ENCODE measurements at places on chromosomes 7 and 10. TPM values are rescaled to one million over a fixed set of nuclear protein-coding genes. Genes with fewer than 3 reads are reported as not detected.

The SFTPA1 gene
- total RNA-seq: not detected

The RADIL gene
- 1.7 TPM for total RNA-seq

The SMKR1 gene
- 1.2 TPM for total RNA-seq

The UNC5B gene
- 6.3 TPM for total RNA-seq

The C10orf105 gene
- 0.37 TPM for total RNA-seq

GRCh38 chr10:79178614-79179163 lies 109.9 kb downstream of the ZMIZ1 start:
- H3K27me3 ChIP-seq: no peaks in the 10 kb centered on the region
- DNase-seq: peak; percentile 79
- no peak overlapping the region for H3K4me3 ChIP-seq

DNA sequence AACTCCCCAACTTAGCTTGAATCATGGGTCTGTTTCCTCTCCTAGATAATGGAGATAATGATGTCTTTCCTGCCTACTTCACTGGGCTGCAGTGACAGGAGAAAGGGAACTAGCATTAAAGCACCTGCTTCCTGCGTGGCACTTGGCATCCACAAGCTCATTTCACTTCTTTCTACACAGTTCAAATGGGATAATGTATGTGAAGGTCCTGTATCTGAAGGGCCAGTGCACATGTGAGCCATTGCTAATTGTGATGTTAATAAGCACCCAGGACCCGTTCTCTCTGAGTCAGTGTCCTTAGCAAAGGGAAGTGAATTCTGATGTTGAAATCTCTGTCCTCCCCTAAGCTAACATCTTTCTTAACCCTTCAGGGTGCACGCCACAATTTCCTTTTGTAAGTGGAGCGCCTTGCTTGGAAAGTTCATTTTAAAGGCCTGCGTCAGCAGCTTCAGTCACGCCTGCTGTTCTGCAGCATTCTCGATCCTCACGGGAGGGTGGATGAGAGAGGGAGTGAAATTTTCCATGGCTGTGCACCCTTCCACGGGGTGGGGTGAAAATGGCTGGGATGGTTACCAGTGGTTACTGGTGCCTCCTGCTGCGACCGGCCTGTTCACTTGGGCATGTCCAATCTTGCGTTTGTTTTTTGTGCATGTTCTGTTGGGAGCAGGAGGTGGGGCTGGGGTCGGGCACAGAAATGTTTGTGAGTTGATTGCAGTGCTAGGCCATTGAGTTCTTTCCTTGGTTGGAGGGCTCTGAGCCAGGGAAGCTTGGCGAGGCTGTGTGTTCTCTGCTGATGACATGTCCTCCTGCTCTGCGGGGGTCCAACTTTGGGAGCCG lies 59.2 kb downstream of the HK1 start:
- no peaks in the 10 kb centered on the region for H3K36me3 ChIP-seq
- H3K4me3 ChIP-seq: no peak overlapping the region
- H3K4me1 ChIP-seq: peaks cover 21% of the 10 kb centered on the region
- DNase-seq: no peak

GRCh38 chr7:102191556-102192379 lies 94.9 kb upstream of the SH2B2 start:
- DNase-seq: no peak
- no peak overlapping the region for H3K27ac ChIP-seq
- H3K36me3 ChIP-seq: no peaks in the 10 kb centered on the region
- H3K4me3 ChIP-seq: no peak overlapping the region

DNA sequence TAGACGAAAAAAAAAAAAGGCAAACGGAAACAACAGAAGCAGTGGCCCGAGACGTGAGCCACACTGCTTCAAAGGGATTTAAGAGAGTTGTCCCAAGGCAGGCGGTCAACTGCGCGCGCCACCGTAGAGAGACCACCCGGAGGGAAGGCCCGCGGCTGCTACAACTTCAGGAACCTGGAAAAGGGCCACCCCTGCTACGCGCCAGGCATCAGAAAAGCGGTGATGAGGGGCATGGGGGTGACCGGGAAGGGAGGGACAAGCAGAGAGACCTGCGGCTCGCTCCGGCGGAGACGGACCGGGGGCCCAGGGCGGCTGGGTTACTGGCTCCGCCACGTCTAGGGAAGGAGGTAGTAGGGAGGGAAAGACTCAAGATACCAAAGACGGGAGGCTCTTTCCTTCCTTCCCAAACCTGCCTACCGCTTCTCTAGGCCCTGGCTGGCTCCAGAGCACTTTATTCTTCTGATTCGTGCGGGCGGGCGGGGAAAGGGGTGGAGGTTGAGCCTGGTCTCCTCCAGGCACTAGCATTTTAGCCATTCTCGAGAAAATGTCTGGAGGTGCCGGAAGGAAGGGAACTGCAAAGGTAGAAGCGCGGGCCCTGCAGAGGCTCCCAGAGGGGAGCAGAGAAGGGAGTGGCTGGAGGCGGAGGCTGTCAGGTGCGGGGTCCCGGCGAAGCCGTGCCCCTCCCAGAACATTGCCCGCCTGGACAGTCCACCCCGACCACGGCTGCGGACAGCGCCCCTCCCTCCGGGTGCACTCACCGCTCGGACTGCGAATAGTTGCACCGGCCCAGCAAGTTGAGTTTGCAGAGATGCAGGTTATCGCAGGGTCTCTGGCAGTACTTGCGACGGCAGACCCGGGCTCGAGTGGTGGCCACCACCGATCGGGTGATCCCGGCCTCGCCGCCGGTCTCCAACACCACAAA lies 993 bp downstream of the ZC3HAV1 start:
- no peaks in the 10 kb centered on the region for H3K36me3 ChIP-seq
- H3K4me1 ChIP-seq: peaks cover 6% of the 10 kb centered on the region
- H3K27me3 ChIP-seq: no peaks in the 10 kb centered on the region
- peak; percentile 36 for DNase-seq
- peak overlapping the region; percentile 93 for H3K27ac ChIP-seq

DNA sequence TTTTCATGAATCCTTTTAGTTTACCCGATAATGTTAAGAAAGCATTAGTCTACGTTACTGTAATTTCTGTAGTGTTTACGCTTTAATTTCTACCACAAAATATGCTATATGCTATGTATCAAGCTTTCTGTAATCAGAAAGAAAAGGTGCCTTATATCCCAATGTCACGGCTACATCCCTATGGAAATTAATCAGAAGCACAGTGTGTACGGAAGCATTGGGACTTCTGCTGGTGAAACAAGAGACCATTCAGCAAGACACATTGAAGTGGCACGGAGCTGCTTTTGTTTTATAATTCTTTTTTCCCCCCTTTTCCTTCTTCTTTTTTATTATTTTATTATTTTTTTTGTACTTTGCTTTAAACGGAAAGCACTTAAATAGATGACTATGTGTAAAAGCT lies 31.2 kb upstream of the SH2B2 start:
- no peak overlapping the region for H3K27ac ChIP-seq
- no peak for DNase-seq
- H3K4me3 ChIP-seq: no peak overlapping the region
- H3K4me1 ChIP-seq: no peaks in the 10 kb centered on the region

- no peaks in the 10 kb centered on the region for H3K27me3 ChIP-seq
- DNase-seq: no peak
- no peak overlapping the region for H3K4me3 ChIP-seq
- H3K4me1 ChIP-seq: no peaks in the 10 kb centered on the region
- H3K27ac ChIP-seq: no peak overlapping the region
Measured at GRCh38 chr10:118243907-118244306, 98.2 kb downstream of the FAM204A start.

DNA sequence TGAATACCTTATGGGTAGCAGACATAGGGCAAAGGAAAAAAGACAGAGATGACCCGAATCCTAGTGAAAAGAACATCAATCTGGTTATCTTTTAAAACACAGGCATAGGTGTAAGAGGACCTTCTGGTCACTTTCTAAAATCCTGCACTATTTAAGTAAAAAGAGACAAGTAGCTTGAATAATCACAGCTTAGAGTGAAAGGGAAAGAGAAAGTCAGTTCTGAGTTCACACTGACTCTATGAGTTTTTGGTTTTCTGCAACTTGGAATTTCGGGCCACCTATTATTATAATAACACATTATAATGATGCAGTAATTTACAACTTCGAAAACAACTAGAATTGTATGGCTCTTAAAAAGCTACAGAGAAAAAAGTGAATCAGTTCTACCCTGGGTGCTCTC lies 247.8 kb downstream of the DOCK4 start:
- H3K27ac ChIP-seq: peak overlapping the region; percentile 23
- no peaks in the 10 kb centered on the region for H3K36me3 ChIP-seq
- peaks cover 6% of the 10 kb centered on the region for H3K4me1 ChIP-seq

GRCh38 chr7:31518766-31519165 lies 4.9 kb downstream of the ITPRID1 start:
- H3K4me3 ChIP-seq: no peak overlapping the region
- no peaks in the 10 kb centered on the region for H3K27me3 ChIP-seq

GRCh38 chr10:58704671-58705141 lies 192.0 kb downstream of the BICC1 start:
- H3K27ac ChIP-seq: no peak overlapping the region
- H3K27me3 ChIP-seq: no peaks in the 10 kb centered on the region
- H3K4me3 ChIP-seq: no peak overlapping the region

DNA sequence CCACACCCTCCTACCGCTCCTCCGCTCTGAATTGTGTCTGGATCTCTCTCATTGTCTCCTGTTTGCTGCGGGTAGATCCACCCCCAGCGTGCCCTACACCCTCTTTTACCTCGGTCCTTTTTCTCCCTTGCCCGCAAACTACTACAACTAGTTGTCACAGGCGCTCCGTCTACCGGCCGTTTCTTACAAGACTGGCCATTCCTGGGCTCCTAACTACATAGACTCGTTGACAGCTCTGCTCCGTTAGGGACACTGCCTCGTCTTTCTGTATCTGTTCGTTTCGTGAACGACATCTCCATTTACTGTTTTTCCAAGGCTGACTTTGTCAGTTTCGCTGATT lies 786 bp downstream of the TAF3 start:
- H3K36me3 ChIP-seq: no peaks in the 10 kb centered on the region
- H3K4me3 ChIP-seq: peak overlapping the region; percentile 65
- no peaks in the 10 kb centered on the region for H3K27me3 ChIP-seq
- H3K4me1 ChIP-seq: peaks cover 1% of the 10 kb centered on the region

GRCh38 chr7:15577600-15577999 lies 15.8 kb upstream of the AGMO start:
- DNase-seq: no peak
- H3K4me1 ChIP-seq: no peaks in the 10 kb centered on the region
- H3K4me3 ChIP-seq: no peak overlapping the region
- H3K27me3 ChIP-seq: no peaks in the 10 kb centered on the region
- H3K27ac ChIP-seq: no peak overlapping the region

GRCh38 chr7:16028103-16028502 lies 341.6 kb upstream of the MEOX2 start:
- H3K4me1 ChIP-seq: peaks cover 3% of the 10 kb centered on the region
- no peak overlapping the region for H3K4me3 ChIP-seq
- DNase-seq: no peak

DNA sequence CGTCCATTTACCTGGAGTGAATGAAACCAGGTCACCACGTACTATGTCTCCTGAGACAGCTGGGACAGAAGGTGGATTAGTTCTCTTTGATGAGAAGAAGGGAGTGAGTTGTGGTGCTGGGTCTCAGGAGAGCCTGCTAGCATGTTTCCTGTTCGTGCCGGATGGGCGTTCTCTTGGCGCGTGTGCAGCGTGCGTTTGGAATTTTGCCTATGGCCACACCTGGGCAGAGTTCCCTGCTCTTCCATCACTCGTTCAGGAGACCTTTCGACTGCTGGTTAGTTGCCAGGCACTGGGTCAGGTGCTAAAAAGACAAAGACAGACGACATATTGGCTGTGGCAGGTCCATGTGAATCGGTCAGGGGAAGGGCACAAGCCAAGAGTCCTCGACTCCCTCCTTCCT lies 90.3 kb downstream of the TRRAP start:
- H3K4me3 ChIP-seq: no peak overlapping the region
- no peaks in the 10 kb centered on the region for H3K27me3 ChIP-seq
- peaks cover 2% of the 10 kb centered on the region for H3K36me3 ChIP-seq
- no peak overlapping the region for H3K27ac ChIP-seq
- no peaks in the 10 kb centered on the region for H3K4me1 ChIP-seq

DNA sequence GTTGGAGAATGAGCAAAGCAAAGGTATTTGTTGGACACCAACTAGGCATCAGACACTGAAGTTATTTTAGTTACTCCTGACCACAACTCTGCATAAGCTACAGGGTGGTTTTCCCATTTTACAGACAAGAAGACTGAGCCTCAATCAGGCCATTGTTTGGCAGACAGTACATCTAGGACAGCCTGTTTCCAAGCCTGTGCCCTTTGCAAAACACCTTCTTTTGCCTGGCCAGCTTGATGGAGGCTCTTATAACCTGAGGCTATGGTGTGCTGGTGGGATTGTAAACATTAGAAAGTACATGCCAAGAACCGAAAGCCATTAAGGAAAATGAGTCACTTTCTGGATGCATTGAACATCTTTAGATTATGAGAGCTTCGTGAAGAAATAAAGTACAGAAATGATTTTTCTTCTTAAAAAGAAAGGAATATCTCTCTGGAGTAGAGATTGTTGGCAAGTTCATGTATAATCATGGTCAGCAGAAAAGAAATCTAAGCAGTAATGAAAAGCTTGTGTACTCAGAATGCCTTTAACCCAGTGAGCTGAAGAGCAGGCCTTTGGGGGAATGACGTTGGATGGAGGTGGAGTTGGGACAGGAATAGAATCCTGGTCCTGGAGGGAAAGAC lies 140.6 kb downstream of the KIAA1217 start:
- no peak for DNase-seq
- H3K4me1 ChIP-seq: peaks cover 3% of the 10 kb centered on the region
- no peak overlapping the region for H3K27ac ChIP-seq
- no peaks in the 10 kb centered on the region for H3K36me3 ChIP-seq

DNA sequence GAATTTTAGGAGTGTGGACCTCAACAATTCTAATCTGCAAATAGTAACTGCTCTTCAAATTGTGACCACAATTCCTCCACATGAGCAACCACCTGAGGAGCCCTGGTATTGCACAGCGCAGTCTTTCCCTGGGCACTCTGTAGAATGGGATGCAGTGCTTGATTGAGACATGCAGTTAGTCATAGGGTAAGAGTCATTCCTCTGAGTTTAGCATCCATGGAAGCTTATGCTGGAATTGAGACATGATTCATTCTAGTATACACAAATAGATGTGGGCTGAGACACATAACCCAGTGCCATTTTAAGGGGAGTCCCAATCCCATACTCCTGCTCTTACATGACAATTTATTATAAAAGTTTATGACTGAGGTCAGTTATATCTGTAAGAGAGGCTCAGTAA lies 582.3 kb upstream of the CNTNAP2 start:
- no peak overlapping the region for H3K27ac ChIP-seq
- H3K27me3 ChIP-seq: no peaks in the 10 kb centered on the region
- DNase-seq: no peak

- H3K27me3 ChIP-seq: no peaks in the 10 kb centered on the region
- no peak overlapping the region for H3K4me3 ChIP-seq
- no peaks in the 10 kb centered on the region for H3K4me1 ChIP-seq
- DNase-seq: no peak
- no peaks in the 10 kb centered on the region for H3K36me3 ChIP-seq
Measured at GRCh38 chr10:17585016-17585415, 32.2 kb downstream of the HACD1 start.

DNA sequence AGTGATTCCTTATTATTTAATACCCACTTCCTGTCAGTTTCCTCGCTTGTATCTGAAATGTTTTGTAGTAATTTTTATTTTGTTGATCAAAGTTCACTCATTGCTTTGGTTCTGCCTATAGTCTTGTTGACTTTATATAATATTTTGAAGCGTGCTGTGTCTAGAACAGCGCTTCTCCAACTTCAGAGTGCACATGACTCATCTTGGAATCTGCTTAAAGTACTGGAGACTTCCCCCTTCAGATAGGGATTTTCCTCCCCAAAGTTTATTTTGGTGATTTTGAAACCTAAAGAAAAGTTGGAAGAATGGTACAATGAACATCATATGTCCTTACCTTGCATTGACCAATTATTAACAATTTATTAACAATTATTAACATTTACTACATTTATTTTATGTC lies 5.8 kb downstream of the COMTD1 start:
- no peaks in the 10 kb centered on the region for H3K36me3 ChIP-seq
- DNase-seq: no peak
- H3K27ac ChIP-seq: no peak overlapping the region
- H3K27me3 ChIP-seq: no peaks in the 10 kb centered on the region
- H3K4me1 ChIP-seq: peaks cover 25% of the 10 kb centered on the region
